ENCODE measurements at places on chromosomes 4 and X.

GRCh38 chrX:101659601-101660063 lies at the start of gene ARMCX2:
Gene ARMCX2, minus strand, starts transcription at chrX:101659850. Its CDS starts 2,262 bp downstream, at chrX:101657588.
- DNase-seq: peak; percentile 22

- no peak for DNase-seq
Measured at GRCh38 chr4:120821977-120822376, 100.5 kb downstream of the PRDM5 start.

- no peak for DNase-seq
Measured at GRCh38 chr4:69650872-69651271, 2.2 kb downstream of the UGT2A1 start.

DNA sequence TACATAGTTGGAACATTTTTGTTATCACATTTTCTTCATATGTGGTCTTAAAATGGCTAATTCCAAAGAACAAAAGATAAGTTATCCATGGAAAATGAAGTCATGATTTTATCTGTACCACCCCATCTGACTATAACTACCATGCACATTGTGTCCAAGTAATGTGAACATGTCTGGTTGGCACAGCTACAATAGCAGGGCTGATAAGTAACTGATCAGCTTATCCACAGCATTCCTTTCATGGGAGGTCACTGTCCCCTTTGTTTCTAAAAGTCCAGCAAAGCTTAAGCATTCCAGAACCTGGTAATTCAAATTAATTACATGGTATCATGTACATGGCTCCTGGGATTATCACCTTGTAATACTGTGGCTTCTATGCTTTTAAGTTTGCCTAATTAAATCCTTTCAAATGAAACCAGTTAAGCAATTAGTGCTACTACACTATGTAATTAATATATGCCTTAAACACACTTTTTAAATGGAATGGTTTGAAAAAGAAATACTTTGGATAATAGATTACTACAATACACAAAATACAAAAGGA lies 21.1 kb upstream of the SORBS2 start:
- no peak for DNase-seq

DNA sequence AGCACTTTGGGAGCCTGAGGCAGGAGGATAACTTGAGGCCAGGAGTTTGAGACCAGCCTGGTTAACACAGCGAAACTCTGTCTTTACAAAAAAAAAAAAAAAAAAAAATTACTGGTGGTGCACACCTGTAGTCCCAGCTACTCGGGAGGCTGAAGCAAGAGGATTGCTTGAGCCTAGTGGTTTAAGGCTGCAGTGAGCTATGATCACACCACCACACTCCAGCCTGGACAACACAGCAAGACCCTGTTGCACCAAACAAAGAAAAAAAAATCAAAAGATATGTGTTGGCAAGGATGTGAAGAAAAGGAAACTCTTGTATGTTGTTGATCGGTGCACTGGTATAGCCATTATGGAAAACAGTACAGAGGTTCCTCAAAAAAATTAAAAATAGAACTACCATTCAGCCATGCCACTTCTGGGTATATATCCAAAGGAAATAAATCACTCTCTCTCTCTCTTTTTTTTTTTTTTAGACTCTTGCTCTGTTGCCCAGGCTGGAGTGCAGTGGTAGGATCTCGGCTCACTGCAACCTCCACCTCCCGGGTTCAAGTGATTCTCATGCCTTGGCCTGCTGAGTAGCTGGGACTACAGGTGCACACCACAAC lies 15.2 kb downstream of the SH3D19 start:
- DNase-seq: no peak

DNA sequence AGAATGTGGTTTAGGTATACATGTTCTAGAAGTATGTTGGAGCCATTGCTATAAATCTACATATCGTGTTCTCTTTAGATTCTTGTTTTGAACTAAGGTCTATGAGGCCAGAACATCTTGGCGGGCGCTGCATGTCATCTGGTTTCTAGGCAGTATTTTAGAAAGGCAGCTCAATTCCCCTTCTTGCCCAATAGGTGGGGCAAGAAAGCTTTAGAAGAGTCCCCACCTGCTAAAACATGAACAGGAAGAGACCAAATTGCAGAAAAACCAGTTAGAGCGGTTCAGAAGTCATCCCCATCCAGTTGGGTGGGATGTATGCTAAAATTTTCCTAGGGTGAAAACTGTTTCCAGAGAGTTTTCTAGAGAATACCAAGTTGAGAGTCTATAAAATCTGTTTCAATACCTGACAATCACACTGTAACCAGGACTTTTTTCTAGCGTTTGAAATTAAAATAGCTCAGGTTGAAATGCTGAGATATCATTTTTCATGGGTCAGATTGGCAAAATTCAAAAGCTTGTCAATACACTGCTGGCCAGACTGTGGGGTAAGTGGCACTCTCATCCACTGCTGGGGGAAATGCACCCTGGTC lies 17.5 kb upstream of the SH3KBP1 start:
- DNase-seq: peak; percentile 61

GRCh38 chr4:78691971-78692821 lies 84.0 kb upstream of the BMP2K start:
- DNase-seq: no peak

- peak; percentile 93 for DNase-seq
Measured at GRCh38 chrX:2690856-2691542, at the start of gene CD99. Gene CD99, plus strand, starts transcription at chrX:2691295. Its CDS starts 66 bp downstream, at chrX:2691361.

DNA sequence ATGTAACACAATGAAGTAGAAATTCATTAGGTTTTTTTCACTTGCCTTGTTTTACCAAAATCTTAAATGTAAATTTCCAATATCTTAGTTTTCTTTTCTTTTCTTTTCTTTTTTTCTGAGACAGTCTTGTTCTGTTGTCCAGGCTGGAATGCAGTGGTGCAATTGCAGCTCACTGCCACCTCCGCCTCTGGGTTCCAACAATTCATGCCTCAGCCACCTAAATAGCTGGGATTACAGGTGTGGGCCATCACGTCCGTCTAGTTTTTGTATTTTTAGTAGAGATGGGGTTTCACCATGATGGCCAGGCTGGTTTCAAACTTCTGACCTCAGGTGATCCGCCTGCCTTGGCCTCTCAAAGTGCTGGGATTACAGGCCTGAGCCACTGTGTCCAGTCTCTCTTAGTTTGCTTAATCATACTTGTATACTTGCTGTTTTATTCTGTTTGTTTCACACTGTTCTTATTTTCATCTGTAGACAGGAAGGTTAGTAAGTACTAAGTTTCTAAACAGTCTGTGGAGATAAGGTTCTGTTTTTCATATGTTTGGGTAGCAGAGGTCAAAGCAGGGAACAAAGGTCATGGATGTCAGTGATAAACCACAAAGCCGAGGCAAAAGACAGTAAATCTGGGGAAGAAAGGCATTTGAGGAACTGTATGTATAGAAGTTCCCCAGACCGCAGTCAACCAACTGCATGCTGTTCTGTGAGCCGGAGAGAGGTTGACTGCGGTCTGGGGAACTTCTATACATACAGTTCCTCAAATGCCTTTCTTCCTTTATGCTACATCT lies 129.1 kb downstream of the CBR4 start:
- peak; percentile 11 for DNase-seq

DNA sequence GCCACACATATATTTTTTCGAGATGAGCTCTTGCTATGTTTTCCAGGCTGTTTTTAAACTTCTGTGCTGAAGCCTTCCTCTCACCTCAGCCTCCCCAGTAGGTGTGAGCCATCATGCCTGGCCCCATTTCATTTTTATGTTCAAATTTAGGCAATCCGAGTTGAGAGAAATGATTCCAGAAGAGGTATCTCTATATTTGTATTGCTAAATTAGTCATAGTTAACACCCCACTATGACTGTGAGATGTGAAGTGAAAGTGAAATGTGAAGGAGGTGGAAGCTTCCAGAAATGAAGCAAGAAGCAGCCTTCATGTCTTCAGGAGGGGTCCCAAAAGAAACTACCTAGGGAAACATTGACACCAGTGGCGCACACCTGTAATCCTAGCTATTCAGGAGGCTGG lies 17.7 kb downstream of the APELA start:
- no peak for DNase-seq

DNA sequence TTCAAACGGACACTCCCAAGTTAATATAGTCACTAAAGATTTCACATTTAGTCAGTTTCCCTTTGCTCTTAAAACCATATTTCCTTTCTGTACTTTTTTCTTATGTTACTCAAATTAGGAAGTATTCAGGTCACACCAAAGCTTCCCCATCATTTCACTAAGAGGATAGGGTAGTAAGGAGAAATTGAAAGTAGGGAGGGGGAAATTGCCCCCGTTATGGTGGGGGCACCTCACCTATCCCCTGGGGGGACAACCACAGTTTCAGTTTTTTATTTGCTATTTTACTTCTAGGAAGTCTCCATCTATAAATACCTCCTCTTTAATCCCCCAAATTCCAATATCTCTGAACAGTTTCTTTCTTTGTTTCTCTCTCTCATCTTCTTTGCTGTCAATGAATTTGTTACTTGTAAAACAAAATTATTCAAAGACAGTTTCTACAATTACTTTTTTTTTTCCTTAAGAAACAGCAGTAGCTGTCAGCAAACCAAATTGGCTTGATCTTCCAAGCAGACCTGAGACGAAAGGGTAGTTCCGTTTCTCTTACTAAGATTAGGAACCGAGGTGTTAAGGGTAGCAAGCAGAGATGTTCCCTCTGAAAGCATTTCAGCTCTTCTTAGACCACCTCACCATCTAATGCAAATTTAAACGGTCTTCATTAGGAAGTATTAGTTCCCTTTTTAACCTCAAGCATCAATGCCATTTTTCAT lies 160.2 kb upstream of the KLF3 start:
- DNase-seq: no peak

- DNase-seq: no peak
Measured at GRCh38 chr4:8726344-8726851, 133.8 kb downstream of the CPZ start.

DNA sequence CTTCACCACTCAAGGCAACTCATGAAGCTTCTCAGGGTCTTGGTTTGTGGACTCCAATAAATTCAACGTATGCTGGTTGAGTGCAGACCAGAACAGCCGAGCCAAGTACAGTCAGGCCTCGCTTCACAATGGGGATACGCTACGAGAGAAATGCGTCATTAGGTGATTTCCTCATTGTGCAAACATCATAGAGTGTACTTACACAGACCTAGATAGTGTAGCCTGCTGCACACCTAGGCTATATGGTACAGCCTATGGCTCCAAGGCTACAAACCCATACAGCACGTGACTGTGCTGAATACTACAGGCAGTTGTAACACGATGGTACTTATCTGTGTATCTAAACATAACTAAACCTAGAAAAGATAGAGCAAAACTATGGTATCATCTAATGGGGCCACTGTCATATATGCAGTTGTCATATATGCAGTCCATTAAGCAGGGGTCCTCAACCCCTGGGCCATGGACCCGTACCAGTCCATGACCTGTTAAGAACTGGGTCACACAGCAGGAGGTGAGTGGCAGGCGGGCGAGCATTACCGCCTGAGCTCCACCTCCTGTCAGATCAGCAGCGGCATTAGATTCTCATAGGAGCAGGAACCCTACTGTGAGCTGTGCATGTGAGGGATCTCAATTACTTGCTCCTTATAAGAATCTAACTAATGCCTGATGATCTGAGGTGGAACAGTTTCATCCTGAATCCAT lies 31.5 kb downstream of the RTL5 start:
- DNase-seq: peak; percentile 68

GRCh38 chr4:78601013-78601412 lies 49.4 kb downstream of the ANXA3 start:
- DNase-seq: no peak

DNA sequence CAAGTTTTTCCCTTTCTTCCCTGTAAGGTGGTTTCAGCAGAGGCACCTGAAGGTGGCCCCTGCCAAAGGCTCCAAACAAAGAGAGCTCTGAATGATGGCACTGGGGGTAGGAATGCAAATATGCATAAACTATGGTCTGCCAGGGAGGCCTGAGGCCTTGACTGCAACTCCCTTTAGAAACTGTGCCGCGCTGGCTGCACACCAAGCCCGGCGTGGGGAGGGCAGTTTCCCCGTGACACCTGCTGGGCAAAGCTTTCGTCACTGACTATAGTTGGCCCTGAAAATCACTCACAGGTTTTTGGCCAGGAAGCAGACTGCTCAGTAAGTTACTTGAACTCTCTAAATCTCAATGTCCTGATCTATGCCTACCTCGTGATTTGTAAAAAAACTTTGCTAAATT lies 97.8 kb upstream of the ATOH1 start:
- DNase-seq: no peak

DNA sequence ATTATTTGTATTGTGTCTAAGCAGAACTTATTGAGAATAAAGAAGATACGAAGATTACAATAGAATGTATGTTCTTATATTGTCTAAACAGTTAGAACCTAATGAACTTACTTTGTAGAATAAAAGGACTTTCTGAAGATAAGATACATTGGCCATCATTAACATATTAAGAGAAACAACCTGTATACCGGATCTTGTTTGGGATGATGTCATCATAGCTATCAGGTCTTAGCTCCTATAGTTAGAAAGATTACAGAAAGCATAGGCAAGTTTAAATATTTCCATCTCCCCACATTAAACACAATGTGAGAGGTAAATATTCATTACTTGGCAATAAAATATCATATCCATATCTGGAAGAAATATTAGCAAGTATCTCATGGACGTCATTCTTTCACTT lies 282.3 kb downstream of the PACRGL start:
- DNase-seq: no peak

DNA sequence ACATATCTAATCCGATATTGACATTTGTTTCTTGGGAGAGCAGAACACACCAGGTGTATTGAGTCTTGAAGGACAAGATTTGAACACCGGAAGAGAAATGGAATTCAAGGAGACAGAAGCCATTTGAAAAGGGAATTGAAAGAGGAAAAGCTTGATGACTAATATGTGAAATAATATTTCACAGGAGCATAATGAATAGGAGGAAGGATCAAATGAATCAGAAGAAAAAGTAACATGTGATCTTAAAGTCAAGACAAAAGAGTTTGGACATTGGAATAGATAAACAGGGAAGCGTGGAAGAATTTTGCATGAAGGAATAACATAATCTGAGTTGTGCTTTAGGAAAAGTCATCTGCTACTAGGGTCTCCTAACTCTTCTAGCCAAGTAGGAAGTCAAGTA lies 145.5 kb upstream of the PDHA2 start:
- DNase-seq: no peak

DNA sequence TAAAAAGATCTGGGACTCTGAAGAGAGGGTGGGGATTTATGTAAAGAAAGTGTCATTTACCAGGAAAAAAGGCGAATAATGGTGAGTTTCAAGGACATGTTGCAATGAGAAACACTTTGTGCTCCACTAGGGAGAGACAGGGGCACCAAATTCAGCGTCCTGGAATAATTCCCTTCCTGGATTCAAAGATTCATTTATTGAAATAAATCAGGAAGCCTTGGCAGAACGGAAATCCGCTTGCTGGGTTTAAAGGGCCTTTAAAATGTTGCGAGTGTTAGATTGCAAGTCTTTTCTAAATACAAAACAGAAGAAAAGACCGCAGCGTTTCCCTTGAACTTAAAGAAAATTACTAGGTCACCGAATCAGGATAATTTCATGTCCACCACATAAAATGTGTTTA lies 3.8 kb upstream of the ZIC3 start:
- no peak for DNase-seq

DNA sequence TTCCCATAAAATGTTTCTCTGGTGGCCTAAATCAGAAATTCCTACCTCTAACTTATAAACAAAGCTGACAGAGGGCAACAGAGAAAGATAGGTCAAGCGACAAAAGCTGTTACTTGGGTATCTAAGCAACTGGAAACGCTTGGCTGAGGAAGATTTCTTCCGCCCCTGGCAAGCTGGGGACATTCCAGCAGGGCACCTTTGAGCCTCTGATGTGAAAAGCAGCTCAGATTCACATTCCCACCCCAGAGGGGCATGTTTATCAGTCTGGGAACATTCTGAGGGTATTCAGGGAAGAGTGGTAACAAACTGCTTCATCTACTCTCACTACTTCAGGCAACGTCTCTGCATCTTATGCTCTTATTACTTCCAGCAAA lies 3.5 kb upstream of the CDS1 start:
- DNase-seq: no peak
